ACHN (cell line): ENCODE measurements at places on chromosomes 2 and 18.

GRCh38 chr2:204339212-204339715 is 206.0 kb upstream of the PARD3B start:
- no peak for DNase-seq

GRCh38 chr18:76569644-76570419 is 74.8 kb upstream of the ZNF516 start:
- DNase-seq = no peak

DNA sequence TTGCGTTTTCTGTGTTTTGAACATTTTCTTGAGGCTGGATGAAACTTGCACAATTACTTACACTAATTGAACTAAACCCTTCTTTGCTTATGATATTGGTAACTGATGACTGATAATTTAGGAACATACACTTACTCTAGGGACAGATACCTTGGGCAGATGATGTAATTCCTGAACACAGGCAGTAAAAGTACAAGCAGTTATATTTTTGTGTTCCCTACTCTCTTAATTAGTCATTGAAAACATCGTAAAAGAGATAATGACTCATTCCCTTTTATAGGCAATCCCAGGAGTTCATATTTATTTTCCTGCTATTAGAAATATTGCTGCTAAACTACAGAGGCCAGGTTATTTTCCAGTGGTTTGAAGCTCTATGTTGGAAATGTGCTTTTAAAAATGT is 46.4 kb downstream of the CCDC85A start:
- DNase-seq = no peak

- DNase-seq = no peak
Measured at GRCh38 chr2:196391149-196391479, 219.7 kb upstream of the STK17B start.

DNA sequence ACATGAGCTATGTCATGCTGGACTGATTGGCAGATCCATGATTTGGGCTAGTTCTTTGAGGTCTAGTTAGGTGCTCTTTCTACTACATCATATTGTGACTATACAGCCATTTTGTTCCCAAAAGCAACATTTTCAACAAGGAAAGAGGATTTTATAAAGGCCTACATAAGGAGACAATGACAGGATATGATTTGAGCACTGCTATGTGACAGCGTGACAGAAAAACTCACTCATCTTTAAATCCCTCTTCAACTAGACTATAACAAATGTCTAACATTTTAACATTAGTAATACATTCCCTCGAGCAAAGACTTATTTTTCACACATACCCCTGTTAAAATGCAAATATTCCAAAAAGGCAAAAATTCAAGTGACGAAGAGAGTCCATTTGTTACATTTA is 209.6 kb upstream of the CHST9 start:
- no peak for DNase-seq

DNA sequence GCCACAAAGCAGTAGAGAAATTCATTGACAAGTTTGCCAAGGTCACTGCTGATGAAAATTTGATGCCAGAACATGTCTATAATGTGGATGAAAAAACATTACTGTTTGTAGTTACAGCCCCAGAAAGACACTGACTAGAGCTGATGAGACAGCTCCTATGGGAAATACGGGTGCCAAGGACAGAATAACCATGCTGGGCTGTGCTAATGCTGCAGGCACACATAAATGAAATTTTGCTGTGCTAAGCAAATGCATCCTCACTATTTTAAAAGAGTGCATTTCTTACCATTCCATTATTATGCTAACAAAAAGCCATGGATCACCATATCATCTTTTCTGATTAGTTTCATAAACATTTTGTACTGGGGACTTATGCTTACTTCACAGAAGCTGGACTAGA is 208.2 kb downstream of the FHOD3 start:
- no peak for DNase-seq

GRCh38 chr2:213848631-213849030 is 562.2 kb upstream of the VWC2L start:
- DNase-seq = no peak

GRCh38 chr18:65567372-65567771 is 183.4 kb upstream of the CDH7 start:
- peak; percentile 25 for DNase-seq

- DNase-seq = no peak
Measured at GRCh38 chr2:170177950-170178781, at the start of gene MYO3B. TSS of gene MYO3B (plus strand) at chr2:170178147. CDS start at chr2:170178288, 141 bp downstream.

DNA sequence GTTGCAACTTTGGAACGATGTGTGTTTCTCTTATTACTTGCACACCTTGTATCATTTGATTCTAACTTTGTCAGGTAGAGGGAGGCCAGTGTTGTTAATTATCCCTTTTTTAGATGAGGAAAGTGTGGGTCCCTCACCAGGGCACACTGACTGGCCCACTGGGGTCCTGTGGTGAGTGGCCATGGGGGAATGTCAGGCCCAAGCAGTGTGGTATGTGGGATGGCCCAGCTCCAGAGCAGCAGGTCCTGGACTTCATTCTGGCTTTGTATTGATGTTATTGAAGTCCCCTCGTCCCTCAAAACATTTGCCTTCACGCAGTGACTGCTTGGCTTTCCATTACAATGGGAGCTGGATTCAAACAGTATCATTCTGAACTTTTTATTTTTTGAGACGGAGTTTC is 11.7 kb downstream of the NCK2 start:
- DNase-seq = no peak

- DNase-seq = no peak
Measured at GRCh38 chr2:177385151-177385550, 7.4 kb upstream of the AGPS start.

DNA sequence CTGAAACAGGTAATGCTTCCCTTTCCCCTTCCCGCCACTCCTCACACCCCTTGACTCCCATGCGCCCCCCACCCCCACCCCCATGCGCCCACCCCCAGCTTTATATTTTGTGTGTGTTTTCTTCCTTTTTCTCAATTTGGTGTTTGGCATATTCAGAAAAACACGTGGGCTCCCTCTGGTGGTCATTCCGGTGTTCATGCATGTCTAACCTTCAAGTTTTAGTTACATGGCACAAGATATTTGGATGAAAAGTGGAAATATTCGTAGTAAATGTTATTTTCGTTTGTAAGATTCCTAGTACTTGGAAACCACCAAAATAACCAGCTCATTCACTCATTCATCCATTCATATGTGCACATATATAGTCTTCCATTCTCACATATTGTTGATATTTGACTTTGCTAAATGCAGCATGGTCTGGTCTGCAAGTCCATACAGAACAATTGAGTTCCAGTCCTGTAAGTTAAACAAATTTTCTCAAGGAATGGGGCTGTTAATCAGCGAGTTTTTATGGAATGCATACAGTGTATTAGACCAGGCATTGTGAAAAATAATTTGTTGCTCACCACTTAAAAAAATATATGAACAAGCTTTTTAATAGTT is 143.6 kb upstream of the MAP3K20 start:
- DNase-seq = peak; percentile 61

DNA sequence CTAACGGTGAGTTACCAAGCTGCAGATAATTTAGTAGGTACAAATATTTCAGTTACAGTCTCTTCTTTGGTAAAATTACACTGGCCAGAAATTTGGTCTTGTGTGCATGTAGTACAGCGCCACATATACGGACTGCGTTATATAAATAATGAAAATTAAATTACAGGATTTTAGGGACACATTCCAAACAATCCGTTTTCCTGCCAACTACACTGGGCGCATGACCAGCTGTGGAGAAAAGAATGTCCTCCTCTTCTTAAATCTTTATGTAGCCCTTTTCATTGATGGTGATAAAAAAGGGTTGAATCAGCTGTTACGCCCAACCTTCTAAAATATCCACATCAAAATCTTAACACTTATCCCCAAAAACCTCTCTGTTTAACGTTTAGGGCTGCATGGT is 37.5 kb downstream of the TCF4 start:
- no peak for DNase-seq

- DNase-seq = no peak
Measured at GRCh38 chr2:176120364-176121189, 1.9 kb upstream of the HOXD9 start.

DNA sequence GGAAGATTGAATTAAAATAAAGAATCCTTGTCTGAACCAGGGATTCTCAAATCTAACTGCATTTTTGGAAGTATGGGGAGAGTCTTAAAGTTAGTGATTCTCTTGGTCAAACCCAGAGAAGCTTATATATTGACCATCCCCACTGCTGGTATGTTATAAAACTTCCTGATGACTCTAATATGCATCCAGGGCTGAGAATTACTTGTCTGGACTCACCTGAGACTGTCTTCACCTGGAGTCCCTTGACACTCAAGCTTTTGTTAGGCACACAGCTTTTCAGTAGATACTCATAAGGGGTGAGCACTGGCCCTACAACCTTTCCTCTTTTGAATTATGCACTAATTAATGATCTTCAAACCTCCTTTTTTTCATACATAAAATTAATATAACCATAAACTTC is 149.6 kb upstream of the GULP1 start:
- no peak for DNase-seq

GRCh38 chr2:158315803-158316414 is 140.6 kb downstream of the CCDC148 start:
- no peak for DNase-seq

- no peak for DNase-seq
Measured at GRCh38 chr2:120593921-120594686, 141.6 kb upstream of the GLI2 start.

DNA sequence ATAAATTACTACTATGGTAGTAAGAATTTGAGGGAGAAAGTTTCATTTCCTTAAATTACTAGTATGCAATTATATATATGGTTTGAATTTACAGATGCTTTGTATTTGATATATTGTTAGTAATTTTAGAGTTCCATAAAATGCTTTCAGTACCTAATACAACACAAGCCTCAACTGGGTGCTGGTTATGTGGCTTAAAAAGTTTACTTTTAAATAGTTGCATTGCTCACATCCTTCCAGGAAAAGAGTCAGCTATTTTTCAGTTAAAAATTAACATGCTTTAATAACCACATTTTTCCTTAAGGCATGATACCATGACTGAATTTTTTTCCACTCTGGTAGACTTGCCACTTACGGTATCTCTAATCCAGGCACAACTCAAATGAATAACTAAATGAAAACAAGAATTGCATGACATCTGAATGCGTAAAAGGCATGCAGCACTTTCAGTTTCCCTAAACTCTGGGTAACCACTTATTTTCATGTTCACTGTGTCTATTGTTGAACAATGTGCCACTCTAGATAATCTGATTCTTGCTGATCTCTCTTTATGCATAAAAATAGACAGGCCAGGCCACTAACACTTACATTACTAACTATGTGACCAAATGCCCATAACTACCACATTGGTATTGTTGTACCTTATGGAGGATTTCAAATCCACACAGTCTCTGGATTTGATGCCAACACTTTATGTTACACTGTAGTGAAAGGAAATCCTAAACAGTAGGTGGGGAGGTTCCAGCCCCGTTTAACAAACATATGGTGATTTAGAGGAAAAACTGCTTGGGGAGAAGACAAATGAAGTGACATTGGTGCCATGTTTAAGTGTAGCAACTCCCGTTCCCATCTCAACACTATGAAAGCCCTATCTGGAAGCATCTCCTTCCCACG is 35.5 kb upstream of the SLC35F5 start:
- DNase-seq = peak; percentile 99

DNA sequence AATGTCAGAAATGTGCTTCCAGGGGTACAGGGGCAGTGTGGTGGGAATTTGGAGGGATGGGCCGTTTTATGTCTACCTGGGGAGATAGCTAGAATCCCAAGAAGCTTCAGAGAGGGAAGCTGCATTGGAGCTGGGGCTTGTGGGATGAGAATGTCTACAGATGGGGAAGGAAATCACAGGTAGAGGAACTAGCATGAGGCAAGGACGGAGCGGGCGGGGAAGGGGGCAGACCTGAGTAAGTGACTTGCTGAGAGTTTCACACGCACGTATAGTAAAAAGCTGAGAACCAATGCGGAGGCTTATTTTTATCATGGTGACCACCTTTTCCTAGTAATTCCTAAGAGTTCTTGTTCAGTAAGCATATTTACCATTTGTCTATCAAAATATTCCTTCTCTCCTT is 6.3 kb downstream of the C2orf80 start:
- no peak for DNase-seq

DNA sequence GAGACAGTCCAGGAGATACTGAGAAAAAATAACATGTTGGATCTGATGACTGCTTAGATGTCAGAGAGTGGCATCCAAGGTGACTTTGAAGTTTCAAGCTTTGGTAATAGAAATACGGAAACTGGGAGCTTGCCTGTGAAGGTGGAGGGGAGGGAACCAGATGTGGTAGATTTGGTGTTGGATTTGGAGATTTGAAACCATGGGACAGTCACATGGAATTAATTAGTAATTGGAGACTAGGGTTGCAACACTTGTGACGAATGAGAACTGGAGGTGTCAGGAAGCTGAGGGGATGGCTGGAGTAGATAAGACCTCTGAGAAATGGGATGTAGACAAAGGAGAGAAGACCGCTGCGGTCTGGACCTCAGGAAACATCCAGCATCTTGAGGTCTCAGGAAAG is 46.7 kb downstream of the RPL37A start:
- no peak for DNase-seq

GRCh38 chr18:68086481-68086880 is 570.0 kb upstream of the DSEL start:
- no peak for DNase-seq

GRCh38 chr18:51044928-51045585 is 15.0 kb downstream of the SMAD4 start:
- no peak for DNase-seq

GRCh38 chr2:223501641-223502040 is 100.5 kb downstream of the SCG2 start:
- DNase-seq = peak; percentile 68

- DNase-seq = no peak
Measured at GRCh38 chr18:67766930-67767329, 250.4 kb upstream of the DSEL start.

GRCh38 chr2:206375956-206376355 is 67.4 kb upstream of the ADAM23 start:
- no peak for DNase-seq

DNA sequence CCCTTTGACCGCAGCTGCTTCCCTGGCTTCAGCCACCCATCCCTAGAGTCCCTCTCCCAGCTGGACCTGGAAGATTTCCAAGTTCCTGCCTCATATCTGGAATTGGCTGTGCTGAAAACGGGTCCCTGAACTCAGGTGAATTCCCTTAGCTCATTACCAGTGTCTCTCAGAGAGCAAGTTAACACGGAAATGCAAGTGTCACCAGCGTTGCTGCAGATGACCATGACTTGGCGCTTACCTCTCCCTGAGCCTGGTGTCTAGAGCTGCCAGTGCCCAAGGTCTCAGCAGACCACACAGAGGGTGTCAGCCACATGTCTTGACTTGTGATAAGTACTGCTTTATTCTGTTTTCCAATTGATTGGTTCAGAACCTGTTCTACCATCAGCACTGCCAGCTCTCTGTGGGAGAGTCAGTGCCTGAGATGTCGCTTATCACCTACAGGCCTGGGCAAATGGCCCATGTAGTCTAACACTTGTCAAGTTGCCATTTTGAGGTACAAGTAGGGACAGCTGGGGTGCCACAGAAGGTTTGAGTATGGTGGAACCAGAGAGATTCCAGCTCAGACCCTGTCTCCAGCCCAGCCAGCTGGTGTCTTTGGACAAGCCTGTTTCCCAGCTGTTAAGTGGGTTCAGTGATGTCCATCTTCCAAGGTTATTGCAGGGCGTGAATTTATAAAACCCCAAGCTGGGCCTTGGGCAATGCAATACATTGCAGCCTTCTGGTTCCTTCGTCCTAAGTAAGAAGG is 48.7 kb downstream of the LYPD1 start:
- DNase-seq = no peak
